Stimulated activated CD4-positive, alpha-beta T cell treated with anti-CD3 and anti-CD28 coated beads, Interleukin-4, amount 100 ng/mL, for 1 hour (primary cell): ENCODE measurements at places on chromosomes 5 and 9.

DNA sequence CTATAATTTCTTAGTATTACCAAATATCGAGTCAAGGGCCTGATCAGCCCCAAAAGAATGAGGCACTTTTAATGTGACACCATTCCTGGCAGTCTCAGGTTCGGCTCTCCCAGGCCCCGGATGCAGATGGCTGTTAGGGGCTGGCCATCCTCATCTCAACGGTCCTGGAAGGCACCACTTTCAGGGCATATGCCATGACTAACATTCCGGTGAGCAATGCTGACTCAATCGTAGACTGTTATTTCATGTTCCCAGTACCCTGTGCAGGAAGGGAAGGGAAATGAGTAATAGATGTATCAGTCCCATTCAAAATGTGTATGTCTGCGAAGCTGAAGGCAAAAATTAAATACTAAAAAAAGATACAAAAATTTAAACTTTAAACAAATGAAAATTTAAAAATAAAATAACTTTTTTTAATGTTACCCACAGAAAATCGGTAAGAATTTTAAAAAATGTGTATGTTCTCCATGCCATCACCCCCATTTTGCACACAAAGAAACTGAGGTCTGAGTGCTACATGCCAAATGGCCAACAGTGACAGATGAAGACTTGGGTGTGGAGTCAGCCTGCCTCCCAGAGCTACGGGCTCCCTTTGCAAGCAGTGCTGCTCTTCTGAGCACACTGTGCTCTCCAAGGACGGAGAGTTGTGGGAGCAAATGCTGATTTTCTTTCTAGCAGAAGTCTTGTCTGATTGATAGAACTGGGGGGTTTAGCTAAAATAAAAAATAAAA lies 79.0 kb downstream of the GLDC start:
- DNase-seq = peak; percentile 18

DNA sequence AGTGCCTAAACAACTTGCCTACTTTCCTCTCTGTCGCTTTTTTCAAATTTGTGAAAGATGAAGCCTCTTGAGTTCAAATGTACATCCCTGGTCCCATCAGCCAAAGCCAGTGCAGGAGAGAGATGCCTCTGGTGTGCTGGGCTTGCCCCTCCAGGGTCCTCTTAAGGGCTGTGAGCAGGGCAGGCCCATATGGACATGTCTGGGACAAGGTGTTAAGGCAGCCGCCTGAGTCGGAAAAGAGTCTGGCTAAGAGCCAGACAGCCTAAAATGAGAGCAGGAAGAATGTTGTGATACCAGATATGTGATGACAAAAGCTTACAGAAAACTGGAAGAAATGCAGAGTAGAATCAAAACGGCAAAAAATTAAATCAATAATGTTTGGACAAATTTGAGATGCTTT lies 72.5 kb downstream of the APTX start:
- DNase-seq = no peak

DNA sequence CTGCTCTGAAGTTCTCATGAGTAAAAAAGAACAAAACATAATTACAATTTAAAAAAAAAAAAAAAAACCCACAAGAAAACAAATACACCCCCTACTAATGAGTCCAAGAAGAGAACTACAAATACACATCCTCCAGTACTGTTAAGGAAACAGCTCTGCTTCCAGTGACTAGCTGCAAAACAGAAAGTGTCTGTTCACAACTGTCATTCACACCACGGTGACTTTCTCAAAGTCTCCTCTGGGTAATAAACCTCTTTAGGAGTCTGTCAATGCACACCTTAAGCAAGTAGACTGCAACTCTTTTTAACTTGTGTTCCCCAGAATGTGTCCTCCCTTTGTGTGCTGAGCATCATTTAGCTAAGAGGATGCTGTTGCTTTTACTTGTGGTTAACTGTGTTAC lies 6.2 kb downstream of the REEP5 start:
- no peak for DNase-seq

DNA sequence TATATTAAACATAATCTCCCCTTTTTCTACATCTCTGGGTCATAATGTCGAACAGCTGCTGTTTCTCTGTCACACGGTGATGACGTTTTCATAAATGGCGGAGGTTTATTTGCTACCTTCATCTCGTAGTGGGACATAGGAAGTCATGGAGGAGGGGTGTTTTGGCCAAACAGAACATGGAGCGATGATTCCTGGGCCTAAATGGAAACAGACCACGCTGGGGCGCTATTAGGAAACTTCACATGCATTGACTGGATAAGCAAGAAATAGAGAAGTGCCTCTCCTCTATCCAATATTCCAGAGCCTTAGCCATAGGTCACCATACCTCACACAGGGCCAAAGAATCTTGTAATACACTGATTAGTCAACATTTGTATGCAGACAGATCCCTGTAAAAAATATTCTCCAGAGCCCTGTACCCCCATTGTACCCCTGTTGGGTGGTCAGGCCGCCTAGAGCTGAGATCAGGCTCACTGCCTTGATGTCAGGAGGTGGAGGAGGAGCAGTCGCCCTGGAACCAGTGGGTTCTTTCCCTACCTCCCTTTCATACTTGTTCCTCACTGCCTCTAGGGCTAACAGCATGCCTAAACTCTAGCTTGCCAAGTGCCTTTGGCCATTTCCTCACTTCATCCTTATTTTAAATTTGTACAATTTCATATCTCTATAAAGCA lies 77.8 kb upstream of the SPIN1 start:
- DNase-seq = no peak

DNA sequence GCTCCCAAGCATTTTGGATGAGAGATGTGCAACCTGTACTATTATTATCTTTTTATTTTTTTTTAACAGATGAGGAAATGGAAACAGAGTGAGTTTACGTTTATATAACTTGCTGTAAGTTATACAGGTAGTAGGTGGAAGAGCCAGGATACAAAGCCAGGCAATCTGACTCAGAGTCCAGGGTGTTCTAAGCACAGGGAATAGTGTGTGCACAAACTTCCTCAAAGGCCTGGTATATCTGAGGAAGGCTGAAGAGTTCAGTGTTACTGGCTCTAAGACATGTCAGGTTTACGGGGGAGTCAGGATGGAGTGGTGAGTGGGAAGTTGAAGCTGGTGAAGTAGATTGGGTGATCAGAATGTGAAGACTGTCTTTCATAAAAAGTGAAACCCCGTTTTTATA lies 353.6 kb downstream of the KDM4C start:
- DNase-seq = no peak

- DNase-seq = no peak
Observed at GRCh38 chr5:1484730-1485578, 38.8 kb downstream of the LPCAT1 start.

DNA sequence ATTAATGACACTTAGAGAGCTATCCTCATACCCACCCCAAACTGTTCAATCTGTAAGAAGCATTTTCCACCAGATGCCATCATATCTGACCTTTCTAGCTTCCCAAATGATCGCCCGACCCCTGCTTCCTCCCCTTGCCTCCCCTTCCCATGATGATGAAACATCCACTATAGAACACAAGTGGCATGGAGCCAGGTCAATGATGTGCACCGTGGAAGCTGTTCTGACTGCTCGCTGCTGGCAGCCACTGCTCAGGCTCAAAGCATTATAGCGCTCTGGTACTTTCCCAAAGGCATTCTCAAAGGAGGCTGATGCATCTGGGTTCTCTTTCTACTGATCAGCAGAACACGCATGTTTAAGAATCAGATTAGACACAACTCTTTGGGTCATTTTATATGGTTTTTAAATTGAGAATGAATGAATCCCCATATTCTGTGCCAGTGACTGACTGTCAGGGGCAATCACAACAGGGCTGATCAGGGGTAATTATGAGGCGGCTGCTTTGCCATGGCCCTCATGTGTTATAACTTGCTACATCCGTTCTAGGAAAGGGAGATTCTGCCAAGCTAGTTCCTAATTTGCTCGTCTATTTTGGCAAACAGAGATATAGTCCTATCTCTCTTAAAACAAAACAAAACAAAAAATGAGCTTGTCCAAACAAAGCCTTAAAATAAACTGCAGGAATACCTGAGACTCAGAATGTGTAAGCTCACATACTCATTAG lies 343.7 kb downstream of the ENC1 start:
- no peak for DNase-seq

GRCh38 chr5:606061-606460 lies 6.1 kb upstream of the CEP72 start:
- DNase-seq = no peak
